Cerebellar cortex (tissue), 1 donor: ENCODE measurements at places on chromosomes 12 and 14.
A peak's percentile ranks its signal among the peaks of the same experiment; 100 is the strongest.

- no peak for DNase-seq
Measured at GRCh38 chr12:57751432-57751787, 700 bp downstream of the CDK4 start.

DNA sequence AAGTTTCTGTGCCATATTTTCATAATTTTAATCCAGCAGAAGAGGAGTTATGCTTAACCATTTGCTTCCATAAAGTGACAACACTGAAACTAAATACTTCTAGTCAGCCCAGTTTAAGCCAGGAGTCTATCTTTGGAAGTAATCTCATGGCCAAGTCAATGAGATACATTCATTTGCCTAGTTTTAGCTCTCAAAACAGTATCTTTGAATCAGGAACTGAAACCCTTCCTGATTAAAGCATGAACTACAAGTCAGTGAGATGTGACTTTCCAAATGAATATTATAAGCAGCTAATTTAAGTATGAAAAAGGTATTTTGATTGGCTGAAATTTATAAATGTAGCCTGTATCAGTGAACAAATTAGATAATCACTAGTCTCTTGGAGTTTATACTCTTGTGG lies 491.5 kb downstream of the SLC6A15 start:
- DNase-seq = no peak

DNA sequence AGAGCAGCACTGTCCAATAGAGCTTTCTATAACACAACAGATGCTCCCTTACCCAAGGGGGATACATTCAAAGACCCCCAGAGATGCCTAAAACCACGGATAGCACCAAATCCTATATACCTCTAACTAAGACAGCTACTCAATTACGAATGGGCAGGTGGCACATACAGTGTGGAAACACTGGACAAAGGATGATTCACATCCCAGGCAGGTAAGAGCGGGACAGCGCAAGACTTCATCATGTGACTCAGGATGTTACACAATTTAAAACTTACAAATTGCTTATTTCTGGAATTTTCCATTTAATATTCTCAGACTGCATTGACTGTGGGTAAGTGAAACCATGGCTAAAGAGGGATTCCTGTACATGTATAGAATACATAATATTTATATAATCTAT lies 5.5 kb upstream of the HCFC2 start:
- no peak for DNase-seq

- no peak for DNase-seq
Measured at GRCh38 chr12:59268295-59268809, 327.5 kb upstream of the SLC16A7 start.

- DNase-seq = peak; percentile 78
Measured at GRCh38 chr14:69107407-69108003, 45.4 kb downstream of the DCAF5 start.

DNA sequence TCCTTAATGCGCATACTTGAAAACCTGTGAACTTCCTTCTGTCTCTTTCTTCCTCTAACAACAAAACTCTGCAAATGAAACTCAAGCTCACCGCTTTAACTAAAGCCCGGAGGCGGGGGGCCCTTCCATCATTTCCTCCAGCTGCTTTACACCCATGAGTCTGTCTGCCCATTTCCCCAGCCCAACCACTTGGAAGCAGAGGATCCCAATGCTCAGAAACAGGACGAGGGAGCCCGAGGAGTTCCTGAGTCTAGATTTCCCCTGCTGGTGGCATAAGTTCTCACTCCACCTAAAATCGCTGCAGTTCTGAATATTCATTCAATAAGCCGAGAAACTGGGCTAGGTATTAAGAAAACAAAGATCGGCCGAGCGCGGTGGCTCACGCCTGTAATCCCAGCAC lies 30.8 kb downstream of the GPR19 start:
- no peak for DNase-seq

DNA sequence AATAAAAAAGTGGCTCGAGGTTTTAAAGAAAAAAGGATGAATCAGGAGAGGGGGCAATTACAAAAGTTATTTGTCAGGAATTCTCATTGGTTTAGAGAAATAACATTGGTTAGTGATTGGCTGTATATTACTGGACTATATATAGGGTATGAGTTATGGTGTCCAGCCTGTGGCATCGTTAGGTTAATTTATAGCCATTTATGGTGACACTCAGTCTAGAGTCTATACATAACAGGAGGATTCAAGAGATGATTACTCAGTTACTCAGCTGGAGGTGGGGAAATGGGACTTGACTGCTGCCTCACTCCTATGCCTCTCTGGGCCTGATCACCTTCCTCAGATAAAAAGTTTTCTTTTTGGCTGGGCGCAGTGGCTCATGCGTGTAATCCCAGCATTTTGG lies 25.6 kb upstream of the NFYB start:
- DNase-seq = no peak

- DNase-seq = no peak
Measured at GRCh38 chr12:41512497-41512896, 324.4 kb downstream of the PDZRN4 start.

- no peak for DNase-seq
Measured at GRCh38 chr12:108843187-108843586, 14.2 kb downstream of the SSH1 start.
